ENCODE measurements at places on chromosomes 3 and 15.
A peak's percentile ranks its signal among the peaks of the same experiment; 100 is the strongest.

- no peak for DNase-seq
Observed at GRCh38 chr15:71749500-71749899, 60.9 kb upstream of the NR2E3 start.

DNA sequence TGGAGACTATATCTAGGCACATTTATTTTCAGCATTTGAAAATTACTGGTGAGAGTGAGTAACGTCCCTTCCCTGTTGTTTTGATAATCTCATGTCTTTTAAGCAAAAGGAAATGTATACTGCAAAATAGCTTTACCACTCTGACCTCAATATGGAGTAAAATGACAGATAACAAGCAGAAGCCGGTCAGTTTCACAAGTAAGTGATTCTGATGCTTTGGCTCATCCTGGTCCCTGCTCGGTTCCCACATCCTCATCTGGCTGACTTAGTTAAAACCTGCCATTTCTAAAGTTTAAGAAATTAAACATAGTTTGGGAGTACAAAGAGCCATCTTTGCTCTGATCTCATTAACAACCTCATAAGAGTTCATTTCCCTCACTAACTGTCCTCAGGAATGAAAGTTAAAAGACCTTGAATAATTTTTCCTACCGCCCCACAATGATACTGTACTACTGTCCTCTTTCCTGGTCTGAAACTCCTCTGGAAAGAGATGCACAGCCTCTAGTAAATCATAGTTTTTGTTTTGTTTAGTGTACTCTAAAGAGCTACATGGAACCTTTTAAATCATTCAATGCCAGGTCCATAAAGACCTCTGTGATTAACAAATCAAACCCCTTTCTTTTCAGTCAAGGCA, 72.3 kb upstream of the ICE2 start:
- DNase-seq, result peak; percentile 62

DNA sequence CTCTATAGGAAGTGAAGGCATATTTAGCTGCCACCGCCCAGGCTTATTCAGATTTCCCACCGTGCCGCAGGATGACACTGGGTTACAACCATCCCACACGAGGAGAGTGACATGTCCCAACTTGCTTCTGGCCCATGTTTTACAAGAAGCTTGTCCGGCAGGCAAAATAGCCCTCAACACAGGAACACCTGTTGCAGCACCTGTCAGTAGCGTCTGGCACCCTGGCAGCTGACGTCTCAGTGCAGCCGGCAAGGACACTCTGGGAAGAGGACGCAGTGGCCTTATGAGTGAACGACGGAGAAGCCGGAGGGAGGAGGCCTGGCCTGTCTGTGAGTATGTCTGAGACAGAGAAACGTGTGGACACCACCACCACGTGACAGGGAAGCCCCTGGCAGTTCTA, 32.1 kb downstream of the FAM174B start:
- DNase-seq, result no peak

DNA sequence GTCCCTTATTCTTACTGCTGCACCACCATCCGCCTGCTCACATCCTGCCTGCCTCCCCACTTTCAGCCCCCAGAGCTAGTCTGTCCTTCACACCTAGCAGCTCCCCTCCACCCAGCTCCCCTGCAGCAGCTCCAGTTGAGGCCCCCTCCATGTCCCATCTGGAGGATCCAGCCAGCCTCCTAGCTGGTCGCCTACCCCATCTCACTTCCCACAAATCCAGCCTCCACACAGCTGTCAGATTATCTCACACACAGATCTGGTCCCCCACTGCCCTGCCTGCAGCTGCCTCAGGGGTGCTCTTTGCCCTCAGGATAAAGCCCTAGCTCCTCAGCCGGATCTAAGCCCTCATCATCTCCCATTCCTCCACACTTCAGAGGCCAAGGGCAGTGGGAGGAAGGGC, 8.8 kb upstream of the SEMA7A start:
- no peak for DNase-seq

DNA sequence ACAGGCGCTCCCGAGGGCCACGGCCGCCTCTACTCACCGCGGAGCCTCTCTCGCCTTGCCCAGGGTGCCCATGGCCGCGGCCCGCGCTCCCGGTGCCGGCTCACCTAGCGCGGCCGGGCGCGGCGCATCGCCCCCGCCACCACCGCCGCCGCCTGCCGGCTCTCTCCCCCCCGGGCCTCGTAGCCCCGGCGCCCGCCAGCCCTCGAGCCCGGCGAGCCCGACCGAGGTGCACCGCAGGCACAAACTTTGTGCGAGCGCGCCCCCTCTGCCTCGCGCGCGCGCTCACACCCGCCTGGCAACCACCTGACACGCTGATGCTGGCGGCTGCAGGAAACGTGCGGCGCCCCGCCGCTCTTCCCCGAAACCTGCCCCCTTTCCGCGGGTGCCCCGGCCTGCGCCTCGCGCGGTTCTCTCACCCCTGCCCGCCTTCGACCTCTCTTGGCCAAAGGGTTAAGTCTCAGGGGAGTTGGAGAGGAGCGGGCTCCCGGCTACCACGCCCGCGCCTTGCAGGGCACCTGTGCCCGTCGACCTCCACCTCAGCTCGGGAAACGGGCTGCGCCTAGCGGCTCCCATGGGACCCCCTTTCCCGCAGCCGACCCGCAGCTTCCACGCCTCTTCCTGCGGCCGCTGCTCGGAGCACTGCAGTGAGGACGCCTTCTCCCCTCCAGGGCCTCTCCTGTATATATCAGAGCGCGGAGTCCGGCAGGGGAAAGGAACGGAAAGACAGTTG, at the start of gene RASGRP1:
RASGRP1 (minus strand) TSS at position 258 of the 730 bp plus-strand sequence; CDS start at position 72, 186 bp downstream.
- DNase-seq, result peak; percentile 90

DNA sequence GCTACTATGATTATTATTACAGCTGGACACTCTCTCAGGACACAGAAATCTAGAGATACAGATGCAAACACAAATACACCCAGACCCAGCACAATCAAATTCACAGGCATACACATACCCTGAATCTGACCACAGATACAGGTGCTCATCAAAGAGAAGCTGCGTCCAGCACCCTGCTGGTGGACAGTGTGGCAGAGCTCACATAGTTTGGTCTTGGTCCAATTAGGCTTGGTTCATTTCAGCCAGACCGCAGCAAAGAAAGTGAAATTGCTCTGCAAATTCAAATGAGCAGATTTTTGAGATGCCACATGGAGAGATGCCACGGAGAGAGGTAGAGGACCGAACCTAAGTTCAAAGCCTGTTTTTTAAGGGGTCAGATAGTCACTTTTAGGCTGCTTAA, 55.6 kb downstream of the ANAPC13 start:
- DNase-seq, result no peak

DNA sequence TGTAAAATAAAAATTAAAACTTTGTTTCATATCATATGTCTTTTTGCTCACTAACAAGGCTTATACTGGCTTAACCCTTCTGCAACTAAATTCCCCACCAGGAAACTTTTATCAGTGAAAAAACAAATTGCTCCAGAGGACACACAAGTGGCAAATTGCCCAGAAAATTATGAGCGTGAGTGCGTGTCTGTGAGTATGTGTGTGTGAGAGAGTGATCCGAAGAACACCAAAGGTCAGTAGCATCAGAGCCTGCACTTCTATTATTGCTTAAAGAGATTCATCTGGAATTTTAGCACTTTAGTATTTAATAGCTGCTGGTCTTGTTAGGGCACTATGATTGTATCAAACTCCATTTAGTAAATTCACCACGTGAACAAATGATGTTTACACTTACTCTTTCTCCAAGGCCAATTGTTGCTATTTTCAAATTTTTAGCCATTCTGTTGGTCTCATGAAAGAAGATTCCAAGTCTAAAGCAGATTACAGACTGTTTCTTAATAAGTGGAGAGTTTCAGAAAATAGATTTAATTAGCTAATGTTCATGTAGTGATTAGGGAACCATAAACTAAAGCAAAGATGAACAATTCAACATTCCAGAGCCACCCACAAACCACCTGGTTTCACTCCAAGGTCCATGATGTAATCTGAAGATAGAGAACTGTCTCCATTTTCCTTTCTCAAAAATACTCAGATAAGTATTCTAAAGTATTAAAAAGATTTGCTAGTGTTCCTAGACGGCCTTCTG, 91.1 kb upstream of the IL12A start:
- DNase-seq, result no peak

DNA sequence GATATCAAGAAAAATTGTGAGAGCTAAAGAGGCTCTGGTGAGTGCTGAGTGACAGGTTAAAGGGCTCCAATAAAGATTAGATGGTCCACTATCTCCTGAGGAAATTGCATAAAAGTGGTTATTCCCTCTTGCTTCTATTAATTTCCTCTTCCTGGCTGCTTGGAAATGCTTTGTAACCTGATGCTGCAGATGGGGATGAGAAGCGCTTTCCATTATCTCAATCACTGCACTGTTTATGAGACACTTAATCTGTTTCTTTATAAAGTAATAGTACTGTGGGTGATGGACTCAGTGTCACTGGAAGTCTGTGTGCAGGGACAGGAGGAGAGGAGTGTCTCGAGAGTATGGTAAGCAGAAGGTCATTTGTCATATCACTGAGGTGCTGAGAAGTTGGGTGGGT, 305.3 kb downstream of the EPHB1 start:
- DNase-seq, result no peak

DNA sequence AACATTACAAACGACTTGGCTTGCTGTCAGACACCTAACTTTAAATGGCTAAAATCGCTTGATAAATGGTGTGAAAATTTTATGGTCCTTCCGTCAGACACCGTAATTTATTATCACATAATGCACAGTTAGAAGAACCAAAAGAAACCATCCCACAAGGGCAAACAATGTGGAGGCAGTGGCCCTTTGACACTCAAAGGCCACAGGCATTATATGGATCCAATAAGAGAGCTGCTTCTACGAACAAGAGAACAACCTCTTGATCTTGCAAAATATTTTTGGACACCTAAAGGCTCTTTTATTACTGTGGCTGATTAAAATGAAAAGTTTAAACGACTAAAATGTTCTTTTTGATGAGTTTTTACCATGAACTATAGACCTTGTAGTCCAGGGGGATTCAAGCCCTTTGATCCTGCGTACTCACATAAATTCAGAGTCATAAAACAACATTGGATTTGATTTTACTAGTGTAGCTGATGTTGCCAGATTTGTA, 202.8 kb downstream of the FMN1 start:
- DNase-seq, result no peak

DNA sequence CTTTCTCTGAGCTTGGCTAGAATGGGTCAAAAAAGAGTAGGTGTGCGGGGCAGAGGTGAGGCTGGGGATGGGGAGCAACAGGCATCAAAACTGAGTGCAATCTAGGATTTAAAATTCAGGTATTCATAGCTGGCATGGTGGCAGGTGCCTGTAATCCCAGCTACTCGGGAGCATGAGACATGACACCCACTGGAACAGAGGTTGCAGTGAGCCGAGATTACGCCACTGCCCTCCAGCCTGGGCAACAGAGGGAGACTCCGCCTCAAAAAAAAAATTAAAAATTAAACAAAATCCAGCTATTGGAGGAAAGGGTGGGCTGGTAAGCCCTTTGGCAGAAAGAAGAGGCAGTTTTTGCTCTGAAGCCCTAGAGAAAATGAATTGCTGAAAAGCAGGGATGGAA, 485.8 kb upstream of the PROK2 start:
- no peak for DNase-seq

DNA sequence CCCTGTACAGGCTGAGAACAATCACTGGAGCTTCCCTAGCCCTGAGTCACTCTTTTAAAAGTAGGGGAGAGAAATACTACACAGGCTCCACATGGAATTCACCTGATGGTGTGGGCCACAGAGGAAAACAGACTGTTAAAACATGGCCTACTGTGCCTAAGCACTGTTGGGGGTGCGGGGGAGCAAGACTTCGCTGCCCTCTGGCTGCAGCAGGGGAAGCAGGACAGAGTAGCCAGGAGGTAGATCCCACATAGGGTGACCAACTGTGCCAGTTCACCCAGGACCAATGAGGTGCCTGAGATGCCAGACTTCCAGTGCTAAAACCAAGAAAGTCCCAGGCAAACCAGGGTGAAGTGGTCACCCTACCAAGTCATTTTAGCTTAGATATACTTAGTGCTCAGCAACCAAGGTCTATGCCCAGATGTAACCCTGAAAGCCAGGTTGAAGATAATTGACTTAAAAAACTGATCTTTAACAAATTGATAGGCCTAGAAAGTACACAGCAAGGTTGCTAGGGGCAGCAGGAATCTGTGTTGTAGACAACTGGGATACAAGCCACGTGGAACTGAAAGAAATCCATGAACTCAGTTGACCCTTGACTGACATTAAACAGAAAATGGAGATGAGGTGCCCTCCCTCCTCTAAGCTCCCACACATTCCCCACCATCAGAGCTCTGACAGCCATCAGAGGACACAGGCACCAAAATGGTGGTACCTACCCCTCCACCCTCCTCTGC, 344.2 kb upstream of the PPP2R3A start:
- DNase-seq, result no peak

DNA sequence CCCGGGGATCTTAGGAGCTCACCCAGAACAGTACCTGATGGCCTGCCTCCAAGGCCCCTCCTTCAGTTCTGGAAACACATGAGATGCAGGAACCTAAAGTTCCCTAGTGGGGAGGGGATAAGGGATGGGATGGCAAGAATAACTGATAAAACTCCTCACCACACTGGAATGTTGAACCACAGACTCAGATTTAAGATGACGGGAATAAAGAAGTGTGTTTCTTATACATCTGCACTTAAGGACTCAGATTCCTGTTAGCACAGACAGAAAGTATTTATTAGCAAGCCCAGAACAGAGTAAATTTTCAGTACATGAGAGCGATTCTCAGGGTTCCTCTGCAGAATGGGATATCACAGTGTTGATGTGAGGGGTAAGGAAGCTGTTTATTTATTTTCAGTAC, 245.2 kb downstream of the TLE3 start:
- no peak for DNase-seq

DNA sequence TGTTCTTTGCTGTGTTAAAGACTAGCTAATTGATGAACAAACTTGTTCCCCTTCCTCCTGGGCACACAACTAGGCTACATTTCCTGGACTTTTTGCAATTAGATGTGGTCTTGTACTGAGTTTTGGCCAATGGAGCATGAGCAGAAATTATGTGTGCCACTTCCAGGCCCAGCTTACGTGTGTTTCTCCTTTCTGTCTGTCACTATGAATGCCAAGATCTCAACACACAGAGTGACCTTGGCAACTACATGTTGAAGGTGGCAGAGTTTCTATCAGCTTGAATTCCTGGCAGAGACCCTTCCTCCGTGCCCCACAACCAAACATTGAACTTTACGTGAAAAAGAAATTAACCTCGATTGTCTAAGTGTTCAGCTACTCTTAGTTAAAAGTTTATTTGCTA, 81.7 kb upstream of the PIAS1 start:
- no peak for DNase-seq

DNA sequence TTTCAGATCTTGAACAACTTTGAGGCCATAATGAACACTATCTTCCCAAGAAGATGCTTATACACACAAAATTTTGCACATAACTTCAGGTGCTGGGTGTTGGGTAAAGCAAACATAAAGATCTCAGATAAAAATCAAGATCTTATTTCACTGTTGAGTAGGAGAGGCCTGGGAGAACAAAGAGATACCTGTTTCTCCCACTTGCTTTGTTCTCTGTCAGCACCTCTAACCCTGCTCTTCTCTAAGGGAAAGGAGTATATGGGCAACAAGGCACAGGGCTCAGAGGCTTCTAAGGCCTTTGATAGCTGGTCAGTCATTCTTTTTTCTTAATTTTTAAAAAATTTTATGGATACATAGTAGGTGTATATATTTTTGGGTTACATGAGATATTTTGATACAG, 3.6 kb upstream of the GK5 start:
- DNase-seq, result no peak

All from stimulated activated naive CD8-positive, alpha-beta T cell treated with anti-CD3 and anti-CD28 coated beads, Interleukin-15, amount 100 ng/mL, for 72 hours (primary cell).